CD8-positive, alpha-beta memory T cell (primary cell): ENCODE measurements at places on chromosomes 12 and 14.

DNA sequence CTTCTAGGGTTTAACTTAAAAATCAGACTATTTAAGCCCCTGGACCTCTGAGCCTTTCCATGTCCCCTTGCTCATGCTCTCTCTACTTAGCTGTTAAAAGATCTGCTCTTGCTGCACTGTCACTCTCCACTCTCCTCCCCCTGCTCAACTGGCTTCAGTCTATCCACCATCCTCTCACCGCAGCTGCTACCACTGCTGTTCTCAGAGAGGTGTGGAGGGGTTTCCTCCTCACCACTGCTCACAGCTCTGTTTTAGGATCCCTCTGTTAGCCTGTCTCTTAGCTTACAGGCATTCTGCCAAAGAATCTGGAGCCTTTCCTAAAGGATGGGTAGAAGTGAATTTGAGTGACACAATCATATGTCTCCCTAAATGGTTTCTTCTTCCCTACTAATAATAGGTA is 43.7 kb upstream of the ATP2B1 start:
- no peak for DNase-seq

DNA sequence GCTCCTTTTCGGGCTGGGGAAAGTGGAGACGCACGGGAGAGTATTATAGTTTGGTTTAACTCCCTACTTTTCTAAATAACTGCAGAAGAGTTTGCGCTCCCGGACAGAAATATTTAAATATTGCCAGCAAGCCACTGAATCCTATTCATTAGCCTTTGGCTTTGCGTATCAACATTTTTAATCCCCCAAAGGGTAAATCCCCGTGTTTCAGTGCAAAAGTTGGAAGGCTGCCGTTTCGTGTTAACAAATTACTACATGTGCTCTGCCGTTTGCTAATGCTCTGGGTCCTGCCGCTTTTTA is 372 bp upstream of the DPF3 start:
- DNase-seq, result no peak

DNA sequence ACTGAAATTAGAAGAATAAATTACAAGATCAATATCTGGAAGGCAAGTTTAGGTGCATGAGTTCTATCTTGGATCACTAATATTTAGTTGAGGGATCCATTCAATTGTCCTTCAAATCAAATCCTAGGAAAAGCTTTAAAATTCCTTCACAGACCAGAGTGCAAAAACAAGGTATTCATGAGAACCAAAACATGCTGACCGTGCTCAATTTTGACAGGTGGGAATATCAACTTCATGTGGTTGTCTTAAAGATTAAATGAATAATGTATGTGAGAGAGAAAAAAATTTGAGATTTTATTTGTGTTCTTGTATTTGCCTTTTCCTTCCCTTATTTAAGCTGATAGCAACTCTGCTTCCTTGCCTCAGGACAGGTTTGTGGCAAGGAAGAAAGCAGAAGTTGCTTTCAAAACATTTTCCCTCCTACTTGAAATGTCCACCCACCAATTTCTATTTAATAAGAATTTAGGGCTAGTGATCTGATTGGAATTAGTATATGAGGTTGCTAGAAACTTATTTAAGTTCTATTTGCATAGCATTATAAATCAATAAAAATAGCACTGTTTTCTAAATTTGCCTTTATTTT is 4.9 kb upstream of the PPP1R12A start:
- no peak for DNase-seq

- no peak for DNase-seq
Measured at GRCh38 chr14:90054803-90055202, 7.0 kb upstream of the KCNK13 start.
